ENCODE measurements at places on chromosomes 2 and 18.

DNA sequence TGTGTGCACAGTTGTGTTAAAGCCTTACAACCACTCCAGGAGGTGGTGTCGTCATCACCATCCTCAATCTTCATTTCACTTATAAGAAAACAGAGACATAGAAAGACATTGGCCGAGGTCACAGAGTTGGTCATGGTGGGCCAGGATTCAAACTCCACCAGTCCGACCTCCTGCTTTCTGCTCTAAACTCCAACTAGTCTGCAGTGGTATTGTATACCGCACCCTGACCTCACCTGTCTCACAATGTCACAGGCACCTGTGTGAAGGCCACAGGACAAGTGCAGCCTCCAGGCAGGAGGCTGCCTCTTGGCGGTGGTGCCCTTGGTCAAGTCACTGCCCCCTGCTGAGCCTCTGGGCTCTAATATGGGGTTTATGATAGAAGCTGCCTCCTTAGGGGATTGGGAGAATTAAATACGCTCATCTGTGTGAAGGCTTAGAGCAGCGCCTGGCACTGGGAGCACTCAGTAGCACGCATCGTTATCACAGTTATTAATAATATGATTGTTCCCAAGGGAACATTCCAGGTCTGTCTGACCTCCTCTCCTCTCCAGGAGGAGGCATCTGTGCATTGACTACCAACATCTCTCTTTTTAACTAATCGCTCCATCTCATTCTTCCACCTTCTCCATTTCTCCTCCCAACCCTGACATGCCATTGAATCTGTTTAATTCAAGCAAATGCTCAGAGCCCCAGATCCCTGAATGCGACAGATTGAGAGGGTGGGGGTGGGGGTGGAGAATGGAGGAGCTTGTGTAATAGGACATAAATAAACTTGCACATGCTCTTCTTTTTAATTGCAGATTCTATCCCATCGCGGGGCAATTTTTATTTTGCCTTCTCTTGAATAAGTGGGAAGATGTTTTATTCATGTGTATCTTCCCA, 112.7 kb downstream of the MCFD2 start:
- no peak for DNase-seq

DNA sequence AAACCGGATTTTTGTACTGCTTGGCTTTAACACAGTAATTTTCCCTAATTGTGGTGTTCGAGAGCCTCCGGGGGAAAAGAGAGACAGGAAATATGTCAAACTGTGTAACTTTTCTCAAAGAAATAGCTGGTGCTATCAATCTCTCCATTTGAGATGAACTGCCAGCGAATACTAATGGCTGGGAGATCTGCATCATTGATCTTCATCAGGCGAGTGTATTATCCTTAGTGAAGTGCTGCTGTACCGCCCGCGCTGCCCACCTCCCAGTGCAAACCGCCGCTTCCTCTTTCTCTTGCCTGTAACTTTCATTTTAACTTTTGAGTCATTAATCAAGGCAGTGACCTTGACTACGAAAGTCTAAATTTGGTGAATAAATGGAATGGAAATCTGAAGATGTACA, 246.1 kb upstream of the ST6GAL2 start:
- DNase-seq = no peak

DNA sequence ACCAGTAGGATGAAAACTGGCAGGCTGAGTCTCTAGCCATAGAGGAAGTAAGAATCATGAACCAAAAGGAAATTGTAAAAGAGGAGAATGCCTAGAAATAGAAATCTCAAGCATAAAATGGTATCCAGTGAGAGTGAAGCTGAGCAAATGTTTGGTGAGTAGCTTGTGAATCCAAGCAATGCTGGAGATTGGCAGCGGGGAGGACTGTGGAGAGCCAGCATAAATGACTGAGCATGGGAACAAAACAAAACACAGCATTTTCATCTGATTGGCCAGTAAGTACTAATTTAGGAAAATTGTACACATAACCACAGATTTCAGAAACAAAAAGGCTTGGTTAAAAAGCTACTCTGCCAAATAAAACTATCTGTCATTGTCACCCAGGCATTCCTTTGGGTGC, 390.0 kb downstream of the STK39 start:
- no peak for DNase-seq

- no peak for DNase-seq
Measured at GRCh38 chr2:86078774-86079545, 26.7 kb downstream of the POLR1A start.

- DNase-seq = no peak
Measured at GRCh38 chr2:147709655-147710054, 135.2 kb upstream of the ACVR2A start.

GRCh38 chr2:190910341-190911136, 29.9 kb downstream of the GLS start:
- DNase-seq = no peak

GRCh38 chr2:31314761-31315160, 80.8 kb downstream of the EHD3 start:
- no peak for DNase-seq

DNA sequence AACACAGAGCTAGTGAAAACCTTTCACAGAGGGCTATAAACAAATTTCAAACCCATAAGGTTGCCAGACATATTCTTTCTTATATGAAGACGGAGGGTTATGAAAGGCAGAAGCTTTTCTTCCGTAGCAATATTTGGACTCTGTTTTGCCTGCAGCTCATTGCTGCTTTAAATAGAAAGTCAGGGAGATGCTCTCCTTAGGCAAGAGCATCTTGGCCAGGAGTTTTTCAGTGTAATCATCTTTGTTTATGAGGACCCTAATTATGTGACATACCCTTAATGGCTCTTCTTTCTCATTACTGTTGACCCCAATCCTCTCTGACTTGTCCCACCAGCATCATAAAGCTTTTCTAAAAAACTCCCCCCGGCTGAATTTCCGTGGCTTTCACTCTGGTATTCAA, 433.4 kb upstream of the NRXN1 start:
- DNase-seq = no peak

DNA sequence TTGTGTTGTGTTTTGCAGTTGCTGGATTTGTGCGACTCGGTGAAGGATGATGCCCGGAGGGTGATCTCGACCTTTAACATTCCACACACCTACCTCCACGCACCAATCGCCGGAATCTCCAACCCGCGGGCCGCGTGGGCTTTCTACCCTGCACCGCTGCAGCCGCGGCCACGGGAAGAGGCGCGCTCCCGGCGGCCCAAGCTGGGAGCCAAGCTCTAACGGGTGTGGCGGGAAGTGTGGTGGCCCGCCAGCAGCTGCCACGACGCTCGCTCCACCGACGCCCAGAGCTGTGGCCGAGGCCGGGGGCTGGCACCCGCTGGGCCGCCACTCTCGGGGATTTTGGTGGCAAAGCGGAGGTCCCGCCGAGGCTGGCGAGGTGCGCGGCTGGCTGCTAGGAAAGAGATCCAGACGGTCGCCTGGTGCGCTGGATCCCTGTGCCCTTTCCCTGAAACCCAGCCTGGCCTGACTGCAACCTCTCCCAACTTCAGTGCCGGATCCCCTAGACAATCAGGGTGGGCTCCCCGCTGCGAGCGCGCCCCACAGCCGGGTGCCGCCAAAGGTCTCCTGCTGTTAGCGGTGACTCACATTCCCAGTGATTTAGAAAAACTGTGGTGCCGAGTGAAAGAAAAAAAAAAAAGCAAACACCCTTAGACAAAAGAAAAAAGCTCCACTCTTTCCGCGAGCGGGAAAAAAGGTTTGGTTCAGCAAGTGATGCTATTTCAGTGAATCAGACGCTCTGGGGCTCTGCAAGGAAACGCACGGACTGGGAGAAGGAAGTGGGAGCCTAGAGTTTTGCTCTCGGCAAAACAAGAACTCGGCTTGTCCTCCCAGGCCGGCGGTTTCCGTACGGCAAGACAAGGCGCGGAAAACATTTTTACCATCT, 2.9 kb upstream of the BCL2L11 start:
- peak; percentile 29 for DNase-seq

GRCh38 chr2:238930216-238930615, 82.3 kb downstream of the TWIST2 start:
- DNase-seq = no peak

GRCh38 chr2:160647967-160648685, 154.5 kb upstream of the RBMS1 start:
- DNase-seq = no peak

GRCh38 chr2:113889471-113890252, at the start of gene ACTR3:
Gene ACTR3 (plus strand): TSS chr2:113890089. CDS start chr2:113890280, 191 bp downstream.
- peak; percentile 94 for DNase-seq

DNA sequence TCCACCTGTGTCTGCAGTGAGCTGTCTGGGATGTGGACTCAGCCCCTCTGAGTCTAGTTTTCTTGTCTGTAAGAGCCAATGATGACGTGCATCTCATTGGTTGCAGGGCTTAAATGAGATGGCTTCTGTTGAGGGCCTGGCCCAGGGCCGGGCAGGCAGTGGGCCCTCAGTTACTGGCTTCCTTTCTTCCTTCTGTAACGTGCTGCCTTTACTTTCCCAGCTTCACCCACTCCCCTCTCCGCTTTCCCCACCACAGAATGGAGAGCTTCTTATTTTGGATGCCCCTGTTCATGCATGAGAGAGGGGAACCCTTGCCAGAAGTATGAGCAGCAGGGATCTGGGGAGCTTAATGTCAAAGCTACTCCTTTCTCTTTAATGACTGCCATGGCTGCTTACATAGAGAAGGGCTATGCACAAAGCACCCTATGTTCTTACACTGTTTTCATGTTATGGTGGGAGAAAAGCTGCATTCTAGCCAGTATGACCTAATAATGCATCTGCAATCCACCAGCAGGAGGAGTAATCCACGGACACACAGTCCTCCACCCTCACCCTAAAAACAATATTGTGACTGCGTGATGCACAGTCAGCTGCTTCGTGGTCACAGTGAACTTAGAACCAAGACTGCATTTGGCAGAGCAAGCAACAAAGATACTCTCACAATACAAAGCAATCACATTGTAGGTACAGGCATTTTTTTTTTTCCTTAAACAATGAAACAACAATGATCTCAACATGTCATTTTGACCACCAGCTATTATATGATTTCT, 37.2 kb downstream of the CREG2 start:
- DNase-seq = no peak

GRCh38 chr2:18932853-18933252, 343.5 kb upstream of the NT5C1B start:
- DNase-seq = no peak

- no peak for DNase-seq
Measured at GRCh38 chr2:154449951-154450658, 248.4 kb upstream of the KCNJ3 start.

GRCh38 chr2:240572141-240573031, 4.1 kb downstream of the RNPEPL1 start:
- no peak for DNase-seq

- DNase-seq = no peak
Measured at GRCh38 chr18:39752351-39752750, 2186.8 kb upstream of the CELF4 start.

- no peak for DNase-seq
Measured at GRCh38 chr18:47346016-47346415, 94.6 kb upstream of the SKOR2 start.

- DNase-seq = no peak
Measured at GRCh38 chr2:150167711-150168110, 319.8 kb downstream of the RND3 start.

DNA sequence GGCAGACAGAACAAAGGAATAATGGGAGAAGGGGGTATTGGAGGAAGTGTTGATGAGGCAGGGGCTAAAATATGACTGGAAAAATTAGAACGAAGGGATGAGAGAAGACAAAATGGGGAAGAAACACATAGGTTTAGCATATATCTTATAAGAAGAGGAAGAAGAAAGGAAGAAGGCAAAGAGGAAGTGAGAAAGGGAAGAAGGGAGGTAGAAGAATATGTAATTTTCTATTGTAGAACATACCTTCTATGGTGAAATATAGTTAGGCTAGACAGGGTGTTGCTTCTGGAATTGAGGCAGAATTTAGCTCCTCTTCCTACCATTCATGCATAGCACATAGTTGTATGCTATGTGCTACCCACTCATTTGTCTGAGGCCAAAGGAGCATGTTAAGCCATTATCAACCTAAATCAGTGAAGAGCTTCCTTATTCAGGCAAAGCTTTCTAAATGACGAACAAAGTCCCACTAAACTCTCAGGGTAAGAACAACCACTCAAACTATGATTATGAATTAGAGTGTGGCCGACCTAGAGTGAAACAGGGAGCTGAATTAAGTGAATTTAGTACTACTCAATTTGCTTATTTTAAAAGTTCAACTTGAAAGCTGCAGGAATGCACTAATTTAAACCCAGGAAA, 180.9 kb upstream of the GALNT5 start:
- no peak for DNase-seq

- no peak for DNase-seq
Measured at GRCh38 chr2:37576831-37577230, 94.6 kb downstream of the CDC42EP3 start.

- no peak for DNase-seq
Measured at GRCh38 chr2:188199716-188200128, 92.0 kb upstream of the GULP1 start.

DNA sequence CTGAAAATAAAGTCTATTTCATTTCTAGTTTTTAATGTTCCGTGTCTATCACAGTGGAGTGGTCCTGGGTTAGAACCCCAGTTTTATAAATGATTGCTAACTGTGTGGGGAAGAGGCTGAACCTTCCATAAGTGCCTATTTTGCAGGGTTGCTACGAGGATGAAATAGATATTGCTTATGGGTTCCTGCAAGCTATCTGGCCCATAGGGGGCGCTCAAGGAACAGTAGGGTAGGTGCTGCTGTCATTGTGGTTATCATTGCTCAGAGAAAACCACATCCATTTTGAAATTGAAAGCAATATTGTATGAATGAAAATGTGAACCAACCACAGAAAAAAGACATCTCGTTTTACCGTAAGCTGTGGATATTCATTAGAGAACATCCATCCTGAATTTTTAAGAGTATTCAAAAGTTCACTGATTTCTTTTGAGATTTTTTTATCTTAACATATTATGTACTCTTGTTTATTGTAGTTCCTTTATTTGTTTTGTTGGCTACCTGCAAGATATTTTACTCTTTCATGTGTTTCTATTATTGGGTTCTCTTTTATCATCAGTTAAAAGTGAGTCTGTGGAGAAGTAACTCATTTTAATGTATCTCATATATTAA, 261.6 kb downstream of the NAPG start:
- DNase-seq = peak; percentile 69

DNA sequence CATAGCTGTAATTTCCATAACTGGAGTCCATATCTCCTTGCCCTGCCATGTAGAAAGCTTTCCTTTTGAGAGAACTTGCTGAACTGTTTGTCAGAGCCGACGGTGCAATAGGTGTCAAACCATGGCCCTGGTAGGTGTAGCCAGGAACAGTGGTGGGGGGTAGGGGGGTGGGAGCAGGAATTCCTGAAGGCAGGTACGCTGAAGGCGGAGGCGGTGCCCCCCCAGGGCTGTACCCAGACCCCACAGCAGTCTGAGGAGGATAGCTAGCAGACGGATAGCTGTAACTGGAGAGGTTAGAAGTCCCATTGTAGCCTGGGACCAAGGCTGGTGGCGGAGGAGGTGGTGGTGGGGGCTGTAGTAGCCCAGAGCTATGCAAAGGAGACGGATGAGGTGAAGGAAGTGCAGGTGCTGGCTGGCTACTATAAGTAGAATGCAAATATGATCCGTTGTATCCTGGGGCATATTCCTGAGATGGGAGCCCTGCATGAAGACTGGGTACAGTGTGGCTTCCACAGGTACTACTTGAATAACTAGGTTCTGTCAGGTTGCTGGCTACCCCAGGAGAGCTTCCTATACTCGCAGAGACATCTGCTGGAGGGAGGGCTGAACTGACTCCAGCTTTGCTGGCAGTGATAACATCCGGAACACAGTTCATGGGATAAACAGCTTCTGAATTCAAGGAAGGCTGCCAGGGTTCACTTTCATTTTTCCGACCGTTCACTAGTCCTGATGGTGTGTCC, 124.8 kb downstream of the FIGN start:
- DNase-seq = no peak

GRCh38 chr2:149744865-149745264, 157.3 kb upstream of the MMADHC start:
- DNase-seq = no peak

All from GF-D8 (cell line).